ENCODE measurements at places on chromosomes 3 and 15.
A peak's percentile ranks its signal among the peaks of the same experiment; 100 is the strongest.

GRCh38 chr3:114310695-114311094 is 16.9 kb downstream of the TIGIT start:
- DNase-seq: no peak

DNA sequence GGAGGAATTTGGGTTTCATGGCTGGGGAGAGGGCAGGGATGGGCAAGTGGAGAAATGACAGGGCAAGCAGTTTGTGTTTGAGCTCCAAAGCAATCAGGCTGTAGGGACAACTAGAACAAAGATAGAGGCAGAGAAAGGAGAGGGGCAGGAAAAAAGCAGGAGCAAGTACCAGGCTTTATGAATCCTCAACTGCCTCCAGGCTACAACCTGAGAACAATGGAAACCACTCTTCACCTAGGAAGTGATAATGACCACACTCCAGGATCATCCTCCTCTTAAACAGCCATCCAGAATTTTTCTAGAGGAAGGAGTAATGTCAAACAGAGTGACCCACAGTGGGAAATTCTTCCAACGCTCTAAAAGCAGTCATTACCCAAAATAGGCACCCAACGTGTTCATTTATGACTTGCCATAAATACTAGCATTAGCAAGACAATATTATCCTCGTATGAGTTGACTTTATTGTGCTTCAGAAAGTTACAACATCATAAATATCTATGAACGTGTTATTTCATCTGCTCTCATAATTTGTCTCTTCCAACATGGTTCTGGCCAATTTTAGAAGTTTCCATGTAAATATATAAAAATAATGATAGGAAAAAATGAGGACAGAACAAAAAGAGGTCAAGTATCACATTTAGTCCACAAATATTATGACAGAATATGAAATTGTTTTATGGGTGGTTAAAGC is 50.5 kb downstream of the TNFAIP8L3 start:
- no peak for DNase-seq

- DNase-seq: no peak
These were observed 7.6 kb downstream of the KY start for GRCh38 chr3:134643150-134643675.

GRCh38 chr3:32127219-32127826 is 20.9 kb downstream of the GPD1L start:
- no peak for DNase-seq

GRCh38 chr3:187811585-187812250 is 66.5 kb upstream of the BCL6 start:
- peak; percentile 83 for DNase-seq

DNA sequence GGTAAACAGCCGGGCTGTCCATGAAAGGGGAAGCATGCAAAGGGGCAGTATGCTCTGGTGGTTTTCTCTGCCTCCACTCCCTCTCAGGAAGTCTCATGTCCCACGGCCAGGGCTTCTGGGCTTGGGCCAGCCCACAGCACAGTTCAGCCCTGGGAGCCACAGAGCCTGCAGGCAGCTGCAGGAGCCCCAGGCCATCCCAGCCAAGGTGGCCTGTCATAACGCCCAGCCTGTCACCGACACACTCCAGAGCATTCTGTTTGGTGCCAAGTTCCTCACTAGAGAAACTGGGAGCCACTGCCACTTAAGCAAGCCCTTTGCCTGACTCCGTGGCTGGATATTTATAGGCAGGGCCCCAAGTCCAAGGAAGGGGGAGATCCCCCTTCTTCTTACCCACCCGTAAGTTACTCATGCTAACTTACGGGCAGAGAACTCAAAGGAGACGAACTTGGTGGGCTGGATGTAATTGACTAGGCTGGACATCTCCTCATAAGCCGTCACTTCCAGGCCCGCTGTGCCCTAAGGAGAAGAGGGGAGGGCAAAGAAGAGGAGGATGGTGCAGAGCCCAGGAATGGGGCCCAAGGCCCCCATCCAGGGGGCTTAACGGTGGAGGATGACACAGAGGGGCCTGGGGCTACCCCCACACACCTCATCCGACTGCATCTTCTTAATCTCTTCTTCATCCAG is 11.7 kb downstream of the PLCB2 start:
- DNase-seq: no peak

- no peak for DNase-seq
These were observed 551.1 kb upstream of the BCHE start for GRCh38 chr3:166388321-166388720.

DNA sequence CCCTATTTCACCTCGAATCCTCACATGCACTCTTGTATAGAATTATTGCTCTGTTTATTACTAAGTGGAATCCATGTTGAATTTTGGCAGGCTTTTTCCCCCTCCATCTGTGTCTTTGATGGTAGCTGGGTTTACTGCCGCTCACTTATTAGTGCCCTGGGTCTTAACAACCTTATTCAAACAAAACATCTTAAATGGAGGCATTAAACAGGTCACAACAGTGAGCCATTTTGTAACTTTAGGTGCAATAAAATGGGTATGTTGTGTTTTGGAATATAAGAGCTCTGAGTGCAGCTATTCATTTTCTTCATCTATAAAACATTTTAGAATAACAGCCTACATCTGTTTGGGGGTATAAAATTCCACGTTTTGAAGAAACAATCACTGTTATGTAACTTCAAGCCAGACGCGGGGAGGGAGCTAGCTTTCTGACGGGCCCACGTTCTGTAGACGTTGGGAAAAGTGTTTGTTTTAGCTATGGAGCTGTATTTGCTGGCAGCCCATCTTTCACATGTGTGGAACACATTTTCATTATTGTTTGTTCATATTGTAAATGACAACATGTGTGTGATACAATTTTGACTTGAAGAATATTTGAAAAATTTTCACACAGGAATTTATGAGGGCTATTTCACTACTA is 122.0 kb downstream of the SLC25A26 start:
- no peak for DNase-seq

GRCh38 chr15:63971904-63972303 is 74.4 kb downstream of the DAPK2 start:
- no peak for DNase-seq

- no peak for DNase-seq
These were observed 8.3 kb downstream of the LSM3 start for GRCh38 chr3:14186854-14187458.

DNA sequence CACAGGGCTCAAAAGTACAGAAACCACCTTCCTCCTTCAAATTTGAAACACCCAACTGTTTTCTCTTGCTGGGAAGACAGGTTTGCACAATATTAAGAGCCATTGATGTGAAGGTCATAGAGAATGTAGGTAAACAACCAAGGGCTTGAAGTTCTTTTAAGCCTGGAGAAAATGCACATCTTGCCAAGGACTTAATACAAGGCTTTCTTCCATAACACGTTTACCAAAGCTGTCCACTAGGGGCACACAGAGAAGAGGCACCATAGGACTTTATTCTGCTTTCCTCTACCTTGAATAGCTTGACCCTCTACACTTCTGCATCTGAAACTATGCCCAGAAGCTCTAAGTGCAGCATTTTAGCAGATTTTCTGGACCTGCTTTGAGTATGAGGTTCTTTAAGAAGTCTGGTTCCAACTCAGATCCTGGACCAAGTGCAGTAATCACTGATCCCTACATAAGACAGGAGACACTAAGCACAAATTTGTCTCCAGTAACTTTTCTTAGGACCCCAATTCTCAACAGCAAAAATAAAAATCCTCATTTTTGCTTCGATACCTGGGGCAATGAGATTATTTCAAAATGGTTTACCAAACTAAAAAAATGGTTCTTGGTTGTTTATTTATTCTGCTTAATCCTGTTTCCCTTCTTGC is 138.0 kb downstream of the FBN1 start:
- DNase-seq: peak; percentile 60

DNA sequence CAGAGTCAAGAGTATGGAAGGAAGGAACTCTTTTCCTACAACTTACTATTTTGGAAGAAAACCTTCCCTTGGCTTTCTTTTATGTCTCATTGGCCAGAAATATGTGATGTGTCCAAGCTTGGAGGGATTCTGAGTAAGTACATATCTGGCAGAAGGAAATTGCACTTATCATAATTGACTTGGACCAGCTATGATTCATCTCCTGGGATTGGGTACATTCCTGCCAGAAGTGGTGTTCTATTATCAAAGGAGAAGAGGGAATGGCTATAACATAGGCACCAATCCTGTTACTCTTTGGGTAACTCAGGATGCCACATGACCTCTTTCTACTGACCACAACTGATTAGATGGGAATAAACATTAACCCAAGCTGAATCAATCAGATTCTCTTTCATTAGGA is 13.5 kb upstream of the DAZL start:
- peak; percentile 41 for DNase-seq

DNA sequence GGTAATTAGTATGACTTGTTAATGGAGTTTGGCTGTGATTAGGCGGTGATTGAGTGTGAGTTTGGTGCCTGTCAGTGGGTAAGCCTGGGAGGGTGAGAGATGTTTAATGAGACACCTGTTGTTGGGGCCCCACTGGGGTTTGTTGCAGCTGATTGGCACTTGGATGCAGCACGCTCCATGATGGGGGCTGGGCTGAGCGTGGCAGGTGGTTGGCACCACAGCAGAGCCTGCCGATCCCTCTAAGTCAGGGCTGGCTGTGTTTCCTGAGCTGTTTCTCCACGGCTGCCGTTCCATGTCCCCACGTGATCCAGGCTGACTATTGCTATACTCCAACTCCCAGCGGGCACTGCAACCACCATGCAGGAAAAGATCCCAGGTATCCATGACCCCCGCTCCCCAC is 93.5 kb upstream of the ARRDC4 start:
- DNase-seq: no peak

DNA sequence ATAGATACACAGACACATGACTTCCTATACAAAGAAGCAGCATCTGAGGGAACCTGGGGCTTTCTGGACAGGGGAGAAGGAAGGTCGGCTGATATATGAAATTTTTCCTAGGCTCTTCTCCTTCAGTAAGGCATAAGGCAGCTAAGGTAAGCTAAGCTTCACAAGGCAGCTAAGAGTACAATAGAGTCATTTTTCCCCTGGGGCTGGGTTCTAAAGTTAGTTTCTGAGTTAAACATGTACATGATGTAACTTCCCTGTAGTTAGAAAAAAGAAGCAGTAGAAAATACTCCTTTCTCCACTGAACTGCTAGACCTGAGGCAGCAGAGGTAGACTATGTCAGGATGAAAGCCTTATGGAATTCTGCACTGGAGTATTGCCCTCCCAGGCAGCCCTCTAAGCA is 109.6 kb downstream of the PLD1 start:
- DNase-seq: no peak

DNA sequence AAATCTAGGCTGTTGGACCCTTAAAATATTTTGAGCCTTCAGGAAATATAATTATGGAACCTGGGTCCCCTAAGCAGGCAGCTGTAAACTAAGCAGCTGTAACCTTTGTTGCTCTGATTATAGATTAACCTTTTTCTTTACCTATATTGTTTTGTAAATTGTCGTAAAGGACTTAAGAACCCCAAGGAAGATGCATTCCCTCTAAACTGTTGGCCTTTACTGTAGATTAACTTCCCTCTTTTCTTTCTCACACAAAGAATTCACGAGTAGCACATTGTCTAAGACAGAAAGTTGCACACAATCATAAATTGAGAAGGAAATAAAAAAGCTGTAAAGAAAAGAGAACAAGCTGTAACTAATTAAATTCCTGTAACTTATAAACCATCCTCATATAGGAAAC is 877.3 kb downstream of the ROBO2 start:
- no peak for DNase-seq

DNA sequence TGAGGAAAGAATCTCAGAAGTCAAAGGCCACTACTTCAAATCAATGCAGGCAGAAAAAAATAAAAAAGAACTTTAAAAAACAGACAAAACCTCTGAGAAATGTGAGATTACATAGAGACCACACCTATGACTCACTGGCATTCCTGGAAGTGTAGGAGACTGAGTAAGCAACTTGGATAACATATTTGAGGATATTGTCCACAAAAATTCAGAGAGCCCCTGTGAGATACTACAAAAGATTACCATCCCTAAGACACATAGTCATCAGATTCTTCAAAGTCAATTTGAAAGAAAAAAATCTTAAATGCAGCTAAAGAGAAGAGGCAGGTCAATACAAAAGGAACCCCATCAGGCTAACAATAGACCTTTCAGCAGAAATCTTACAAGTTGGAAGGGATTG is 887.3 kb downstream of the NTRK3 start:
- DNase-seq: peak; percentile 97

- no peak for DNase-seq
These were observed 38.4 kb downstream of the HEG1 start for GRCh38 chr3:125017406-125017805.

- no peak for DNase-seq
These were observed 131.6 kb downstream of the LRRK1 start for GRCh38 chr15:101050623-101051290.

DNA sequence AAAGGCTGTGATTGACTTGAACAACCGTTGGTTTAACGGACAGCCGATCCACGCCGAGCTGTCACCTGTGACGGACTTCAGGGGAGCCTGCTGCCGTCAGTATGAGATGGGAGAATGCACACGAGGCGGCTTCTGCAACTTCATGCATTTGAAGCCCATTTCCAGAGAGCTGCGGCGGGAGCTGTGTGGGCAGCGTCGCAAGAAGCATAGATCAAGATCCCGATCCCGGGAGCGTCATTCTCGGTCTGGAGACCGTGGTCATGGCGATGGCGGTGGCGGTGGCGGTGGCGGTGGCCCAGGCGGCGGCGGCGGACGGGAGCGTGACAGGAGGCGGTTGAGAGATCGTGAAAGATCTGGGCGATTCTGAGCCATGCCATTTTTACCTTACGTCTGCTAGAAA is 7.8 kb upstream of the NANOGP8 start:
- DNase-seq: no peak

DNA sequence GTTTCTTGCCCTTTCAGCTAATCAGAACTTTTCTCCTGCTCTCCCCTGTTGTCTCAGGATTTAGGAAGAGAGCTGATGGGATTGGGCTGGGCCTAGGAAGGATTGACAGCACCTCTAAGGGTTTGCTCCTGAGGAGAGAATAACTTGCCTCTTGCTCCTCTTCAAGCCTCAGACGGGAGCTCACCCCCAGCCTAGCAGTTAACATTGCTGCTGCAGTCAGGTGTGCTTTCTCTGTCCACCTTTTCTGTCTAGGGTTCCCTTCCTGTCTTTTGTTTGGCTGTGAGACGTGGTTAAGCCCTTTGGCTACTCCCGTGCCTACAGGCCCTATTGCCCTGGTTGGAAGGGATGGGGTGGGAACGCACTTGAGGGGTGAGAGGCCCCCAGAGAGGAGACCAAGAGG is 20.1 kb downstream of the TMEM108 start:
- DNase-seq: no peak

GRCh38 chr15:83873966-83874365 is 220.0 kb downstream of the ADAMTSL3 start:
- no peak for DNase-seq
